Activated T-helper 1 cell treated with anti-CD3 and anti-CD28 coated beads, Interleukin-2, amount 50 U/mL, for 16 hours (primary cell): ENCODE measurements at places on chromosomes 7 and 10.

GRCh38 chr7:135186841-135187253 is 16.3 kb upstream of the CYREN start:
- DNase-seq, result no peak

DNA sequence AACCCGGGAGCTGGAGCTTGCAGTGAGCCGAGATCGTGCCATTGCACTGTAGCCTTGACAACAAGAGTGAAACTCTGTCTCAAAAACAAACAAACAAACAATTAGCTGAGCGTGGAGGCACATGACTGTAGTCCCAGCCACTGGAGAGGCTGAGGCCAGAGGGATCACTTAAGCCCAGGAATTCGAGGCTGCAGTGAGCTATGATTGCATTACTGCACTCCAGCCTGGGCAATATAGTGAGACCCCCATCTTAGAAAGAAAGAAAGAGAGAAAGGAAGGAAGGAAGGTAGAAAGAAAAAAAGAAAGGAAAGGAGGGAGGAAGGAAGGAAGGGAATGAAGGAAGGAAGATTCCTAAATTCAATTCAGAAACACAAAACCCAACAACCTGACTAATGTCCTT is 141.3 kb upstream of the TNRC18 start:
- DNase-seq, result no peak

DNA sequence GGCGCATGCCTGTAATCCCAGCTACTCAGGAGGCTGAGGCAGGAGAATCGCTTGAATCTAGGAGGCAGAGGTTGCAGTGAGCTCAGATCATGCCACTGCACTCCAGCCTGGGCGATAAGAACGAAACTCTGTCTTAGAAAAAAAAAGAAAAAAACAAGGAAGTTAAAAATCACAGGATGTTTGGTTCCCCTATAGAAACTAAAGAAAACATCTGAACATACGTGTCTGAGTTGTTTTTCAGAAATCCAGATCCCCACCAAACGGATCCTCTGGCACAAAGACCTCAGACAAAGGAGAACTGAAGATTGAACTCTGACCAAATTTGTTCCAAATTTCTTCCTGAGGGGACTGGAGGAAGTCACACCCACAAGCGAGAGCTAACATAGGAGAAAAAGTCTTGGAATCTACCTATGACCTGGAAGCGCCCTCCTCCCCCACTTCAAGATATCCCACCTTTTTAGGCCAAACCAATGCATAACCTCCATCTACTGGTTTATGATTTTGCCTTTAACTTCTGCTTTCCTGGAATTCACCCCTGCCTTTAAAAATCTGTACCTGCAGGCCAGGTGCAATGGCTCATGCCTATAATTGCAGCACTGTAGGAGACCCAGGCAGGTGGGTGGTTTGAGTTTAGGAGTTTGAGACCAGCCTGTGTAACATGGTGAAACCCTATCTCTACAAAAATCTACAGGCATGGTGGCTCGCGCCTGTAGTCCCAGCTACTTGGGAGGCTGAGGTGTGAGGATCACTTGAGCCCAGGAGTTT is 19.7 kb upstream of the SIRT1 start:
- no peak for DNase-seq

- no peak for DNase-seq
Measured at GRCh38 chr10:46787321-46787615, 124.0 kb upstream of the PTPN20 start.

DNA sequence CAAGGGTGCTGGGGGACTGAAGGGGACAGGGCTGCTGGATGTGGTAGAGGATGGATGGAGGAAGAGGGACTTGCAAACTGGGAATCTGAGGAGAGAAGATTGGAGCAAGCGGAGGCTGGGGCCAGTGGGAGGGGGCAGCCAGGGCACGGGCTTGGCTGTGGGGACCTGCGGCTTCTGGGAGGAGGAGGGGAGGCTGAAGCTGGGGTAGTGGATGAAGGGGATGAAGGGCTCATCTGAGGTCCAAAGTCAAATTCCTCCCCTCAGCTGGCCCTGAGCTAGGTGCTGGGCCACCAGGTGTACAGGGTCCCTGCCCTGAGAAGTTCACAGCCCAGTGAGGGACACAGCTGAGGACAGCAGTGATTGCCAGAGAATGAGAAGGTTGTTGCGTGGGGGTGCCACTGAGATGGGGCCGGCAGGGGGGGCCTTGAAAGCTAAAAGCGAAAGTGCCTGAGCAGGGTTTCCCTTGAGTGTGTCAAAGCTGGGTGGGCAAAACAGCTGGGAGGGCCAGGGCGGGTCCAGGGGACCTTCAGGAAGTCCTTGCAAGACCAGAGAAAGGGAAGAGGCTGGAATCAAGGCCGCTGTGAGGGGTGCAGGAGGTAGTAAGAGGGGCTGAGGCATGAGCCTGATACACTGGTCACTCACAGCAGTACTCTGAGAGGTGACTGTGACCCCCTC is 75.2 kb downstream of the MYL10 start:
- no peak for DNase-seq

DNA sequence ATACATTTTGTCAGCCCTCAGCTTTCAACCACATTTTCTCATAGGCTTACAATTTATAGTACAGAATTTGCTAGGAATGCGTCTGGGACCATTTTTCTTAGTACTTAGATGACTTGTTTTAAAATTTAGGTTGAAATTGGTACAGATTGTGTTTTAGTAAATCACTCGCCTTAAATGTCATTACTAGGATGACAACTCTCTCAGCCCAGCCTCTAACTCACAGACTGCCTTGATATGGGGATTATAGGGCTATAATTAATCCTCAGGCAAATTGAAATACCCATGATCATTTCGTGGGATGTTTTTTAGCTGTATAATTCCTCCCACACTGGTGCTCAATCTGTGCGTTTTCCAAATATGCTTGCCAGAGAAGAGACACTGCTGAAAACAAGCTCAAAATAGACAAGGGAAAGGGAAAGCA is 299.7 kb upstream of the AKR1E2 start:
- DNase-seq, result no peak

- DNase-seq, result no peak
Measured at GRCh38 chr10:16436367-16436757, 448 bp upstream of the PTER start.

DNA sequence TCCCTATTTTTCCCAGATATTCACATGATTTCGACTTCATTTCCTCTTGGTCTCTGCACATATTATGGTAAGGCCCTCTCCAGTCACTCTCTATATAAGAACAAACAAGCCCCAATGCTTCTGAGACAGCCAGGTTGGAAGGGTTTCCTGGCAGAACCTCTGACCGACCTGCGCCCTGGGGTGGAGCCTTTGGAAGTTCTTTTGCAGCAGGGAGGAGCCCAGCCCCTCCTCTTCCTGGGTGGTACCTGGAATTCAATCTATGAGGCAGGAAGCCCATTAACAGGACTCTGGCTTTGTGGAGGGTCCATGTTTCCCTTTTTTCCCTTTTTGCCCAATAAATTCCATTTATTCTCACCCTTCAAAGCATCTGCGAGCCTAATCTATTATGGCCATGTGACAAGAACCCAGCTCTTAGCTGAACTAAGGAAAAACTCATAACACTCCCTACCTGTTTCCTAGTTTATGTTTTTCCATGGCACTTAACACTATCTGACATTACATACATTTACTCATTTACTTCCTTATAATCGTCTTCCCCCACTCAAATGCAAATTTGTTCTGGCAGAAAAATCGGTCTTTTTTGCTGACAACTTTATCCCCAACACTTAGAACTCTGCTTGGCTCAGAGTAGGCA is 92.5 kb upstream of the FRMD4A start:
- no peak for DNase-seq

- no peak for DNase-seq
Measured at GRCh38 chr10:78438907-78439809, 405.5 kb downstream of the RPS24 start.

DNA sequence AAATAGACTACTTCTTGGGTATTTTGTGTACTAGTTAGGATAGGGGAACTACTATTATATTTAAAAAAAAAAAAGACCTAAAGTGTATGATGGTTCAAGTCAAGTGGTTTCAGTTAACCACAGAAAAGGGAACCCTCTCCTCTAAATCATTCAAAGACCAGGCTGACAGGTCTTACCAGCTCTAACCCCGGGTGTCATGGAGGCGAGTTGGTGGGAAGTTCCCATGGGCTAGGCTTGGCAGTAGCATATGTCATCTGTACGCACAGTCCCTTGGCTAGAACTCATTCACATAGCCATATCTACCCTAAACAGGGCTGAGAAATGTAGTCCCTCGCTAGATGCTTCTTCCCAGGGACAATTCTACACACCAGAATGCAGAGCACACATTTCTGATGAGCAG is 37.7 kb upstream of the KCNMA1 start:
- DNase-seq, result no peak

DNA sequence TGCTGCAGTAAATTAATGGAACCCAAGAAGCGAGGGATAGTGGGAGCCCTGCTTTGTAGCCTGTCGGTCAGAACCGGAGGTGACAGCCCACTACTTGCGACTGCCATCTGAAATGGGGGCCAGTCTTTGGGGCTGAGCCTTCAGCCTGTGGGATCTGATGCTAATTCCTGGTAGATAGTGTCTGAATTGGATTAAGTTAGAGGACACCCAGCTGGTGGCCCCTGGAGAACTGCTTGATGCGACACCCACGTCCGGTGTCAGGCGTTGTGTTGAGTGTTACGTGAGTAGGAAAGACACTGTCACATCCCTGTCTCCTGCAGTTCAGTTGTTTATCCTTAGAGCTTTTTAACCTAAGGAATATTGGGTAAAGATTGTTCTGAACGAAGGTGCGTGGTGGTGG is 5.0 kb downstream of the EIF3B start:
- no peak for DNase-seq

GRCh38 chr7:129607471-129608120 is 3.9 kb upstream of the NRF1 start:
- DNase-seq, result no peak

- no peak for DNase-seq
Measured at GRCh38 chr10:84329986-84330651, 1.7 kb downstream of the CCSER2 start.

DNA sequence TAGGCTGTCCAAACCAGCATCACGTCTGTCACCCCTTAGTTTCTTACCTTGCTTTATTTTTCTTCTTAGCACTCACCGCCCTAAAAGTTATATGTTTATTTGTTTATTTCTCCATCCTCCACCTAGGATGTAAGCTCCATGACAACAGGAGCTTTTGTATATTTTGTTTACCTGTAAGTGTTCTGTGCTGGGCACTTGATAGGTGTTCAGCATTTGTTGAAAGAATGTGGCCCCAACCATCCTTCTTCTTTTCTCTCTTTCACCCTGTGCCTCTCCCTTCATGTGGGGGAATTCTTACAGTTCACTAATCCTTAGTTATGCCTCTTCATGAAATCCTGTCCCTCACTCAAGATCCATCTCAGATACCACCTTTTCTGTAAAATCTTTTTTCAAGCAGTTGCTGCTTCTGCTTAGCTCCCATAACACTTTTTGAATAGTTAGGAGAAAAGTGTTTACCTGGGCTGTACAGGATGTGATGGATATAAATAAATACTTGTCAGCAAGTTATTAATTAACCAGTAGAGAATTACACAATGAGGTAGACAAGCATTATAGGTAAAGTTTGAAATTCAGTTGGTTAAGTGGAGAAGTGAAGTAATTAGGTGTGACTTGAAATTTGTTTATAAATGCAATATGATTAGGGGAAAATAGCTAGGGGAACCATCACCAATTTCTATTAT is 9.7 kb downstream of the AHR start:
- DNase-seq, result no peak

DNA sequence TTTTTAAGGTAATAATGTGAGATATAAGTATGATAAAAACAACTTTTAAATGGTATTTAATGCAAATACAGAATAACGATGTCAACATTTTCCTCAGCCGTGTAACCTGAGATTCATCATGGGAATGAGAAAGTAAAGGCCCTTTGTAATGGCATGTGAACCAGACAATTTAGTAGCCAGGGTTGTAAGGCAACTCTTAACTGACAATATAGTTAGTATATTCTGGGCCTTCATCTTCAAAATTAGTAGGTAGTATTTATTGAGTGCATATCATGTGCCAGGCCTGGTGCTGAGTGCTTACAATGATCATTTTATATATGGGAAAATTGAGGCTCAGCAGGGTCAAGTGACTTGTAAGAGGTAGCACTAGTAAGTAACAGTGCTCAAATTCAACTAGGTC is 10.6 kb downstream of the LSM8 start:
- no peak for DNase-seq

GRCh38 chr7:101302641-101303101 is 18.9 kb downstream of the IFT22 start:
- no peak for DNase-seq

GRCh38 chr7:138875794-138876193 is 77.8 kb upstream of the ATP6V0A4 start:
- peak; percentile 34 for DNase-seq
